Smooth muscle cell of trachea (primary cell): ENCODE measurements at places on chromosomes 1 and 21. TPM values are rescaled to one million over a fixed set of nuclear protein-coding genes. Genes with fewer than 3 reads are reported as not detected.

LRRN2 gene
- not detected in 2 replicates for total RNA-seq

CAMK1G gene
- total RNA-seq: 0.50 and 2.2 TPM in 2 replicates

NMNAT2 gene
- under 0.01 and 0.83 TPM in 2 replicates for total RNA-seq

TTLL7 gene
- total RNA-seq: 18.7 and 31.6 TPM in 2 replicates

PODN gene
- 34.8 and 87.5 TPM in 2 replicates for total RNA-seq

PKN2 gene
- 28.8 and 37.5 TPM in 2 replicates for total RNA-seq

S100A1 gene
- 0.17 TPM in 1 of 2 replicates, not detected in the other for total RNA-seq

FGR gene
- total RNA-seq: 0.17 and 0.29 TPM in 2 replicates

ANKRD35 gene
- 3.3 and 5.5 TPM in 2 replicates for total RNA-seq

AXDND1 gene
- 0.17 and 0.29 TPM in 2 replicates for total RNA-seq

BCL10 gene
- total RNA-seq: 19.5 and 27.2 TPM in 2 replicates

MT1HL1 gene
- not detected in 2 replicates for total RNA-seq

HSD3B1 gene
- not detected in 2 replicates for total RNA-seq

CACNA1S gene
- total RNA-seq: not detected in 2 replicates

NRIP1 gene
- total RNA-seq: 33.7 and 48.9 TPM in 2 replicates

ATAD3B gene
- 15.0 and 15.1 TPM in 2 replicates for total RNA-seq

OR2M3 gene
- total RNA-seq: not detected in 2 replicates

ADCY10 gene
- total RNA-seq: under 0.01 and 0.15 TPM in 2 replicates

AIDA gene
- 56.4 and 93.8 TPM in 2 replicates for total RNA-seq

FAM72C gene
- 1.5 TPM in 1 of 2 replicates, not detected in the other for total RNA-seq

NCDN gene
- 30.8 and 61.4 TPM in 2 replicates for total RNA-seq

CAMK2N1 gene
- total RNA-seq: 36.7 and 48.4 TPM in 2 replicates

ACTL8 gene
- total RNA-seq: 0.15 TPM in 1 of 2 replicates, not detected in the other

OR2L5 gene
- total RNA-seq: not detected in 2 replicates

SELENBP1 gene
- 74.0 and 120 TPM in 2 replicates for total RNA-seq

CATSPER4 gene
- total RNA-seq: not detected in 2 replicates

EDN2 gene
- 0.33 TPM in 1 of 2 replicates, not detected in the other for total RNA-seq

KCNJ9 gene
- under 0.01 TPM in 1 of 2 replicates, not detected in the other for total RNA-seq

OR4F16 gene
- total RNA-seq: 0.29 and 0.33 TPM in 2 replicates

ATP5PB gene
- total RNA-seq: 216 and 440 TPM in 2 replicates

HENMT1 gene
- total RNA-seq: 2.3 and 4.5 TPM in 2 replicates

SLAMF9 gene
- 0.33 TPM in 1 of 2 replicates, not detected in the other for total RNA-seq

DNASE2B gene
- total RNA-seq: not detected in 2 replicates

PRXL2B gene
- 17.3 and 19.8 TPM in 2 replicates for total RNA-seq

LIPI gene
- total RNA-seq: not detected in 2 replicates

TRIM63 gene
- 0.15 TPM in 1 of 2 replicates, not detected in the other for total RNA-seq

SLC5A9 gene
- total RNA-seq: not detected in 2 replicates

CD244 gene
- total RNA-seq: not detected in 2 replicates

TMPRSS15 gene
- total RNA-seq: not detected in 2 replicates

CFAP126 gene
- not detected in 2 replicates for total RNA-seq

LYPD8 gene
- total RNA-seq: not detected in 2 replicates

LCE3A gene
- not detected in 2 replicates for total RNA-seq

MPL gene
- total RNA-seq: not detected in 2 replicates

COL11A1 gene
- 2.5 and 3.3 TPM in 2 replicates for total RNA-seq
